ENCODE measurements at places on chromosomes 1 and 21.

- no peak for DNase-seq
Observed at GRCh38 chr1:181659321-181659957, 176.1 kb downstream of the CACNA1E start.

DNA sequence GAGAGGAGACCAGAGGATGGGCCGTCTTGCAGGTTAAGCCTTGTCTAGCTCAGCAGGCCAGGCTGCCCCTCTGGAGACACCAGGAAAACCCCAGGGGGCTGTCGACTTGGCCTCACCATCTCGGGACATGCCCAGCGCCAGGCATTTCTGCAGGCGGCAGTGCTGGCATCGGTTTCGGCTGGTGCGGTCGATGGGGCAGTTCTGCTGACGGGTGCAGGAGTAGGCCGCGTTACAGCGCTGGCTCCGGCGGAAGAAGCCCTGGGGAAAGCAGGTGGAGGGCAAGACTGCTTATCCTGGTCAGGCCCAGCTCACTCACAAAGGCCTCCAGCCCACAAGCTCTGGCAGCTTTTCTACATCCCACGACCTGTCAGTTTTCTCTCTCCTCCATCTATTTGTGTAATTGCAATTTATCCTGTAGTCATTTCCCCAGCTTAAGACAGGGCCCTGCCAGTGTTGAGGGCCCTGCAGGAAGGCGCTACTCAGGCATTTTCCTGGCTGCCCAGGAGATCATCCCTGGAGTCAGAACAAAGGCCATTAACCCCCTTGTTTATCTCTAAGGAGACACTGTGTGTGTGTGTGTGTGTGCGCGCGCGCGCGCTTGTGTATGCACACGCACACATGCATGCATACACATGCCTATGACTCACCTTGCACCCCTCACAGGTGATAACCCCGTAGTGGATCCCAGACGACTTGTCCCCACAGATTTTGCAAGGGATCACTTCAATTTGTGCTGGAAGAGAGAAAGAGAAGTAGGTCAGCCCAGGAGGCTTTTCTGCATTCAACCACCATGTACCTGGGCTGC lies 11.5 kb upstream of the LINGO4 start:
- no peak for DNase-seq

GRCh38 chr1:220407191-220407590 lies 120.7 kb upstream of the MARK1 start:
- DNase-seq = no peak

DNA sequence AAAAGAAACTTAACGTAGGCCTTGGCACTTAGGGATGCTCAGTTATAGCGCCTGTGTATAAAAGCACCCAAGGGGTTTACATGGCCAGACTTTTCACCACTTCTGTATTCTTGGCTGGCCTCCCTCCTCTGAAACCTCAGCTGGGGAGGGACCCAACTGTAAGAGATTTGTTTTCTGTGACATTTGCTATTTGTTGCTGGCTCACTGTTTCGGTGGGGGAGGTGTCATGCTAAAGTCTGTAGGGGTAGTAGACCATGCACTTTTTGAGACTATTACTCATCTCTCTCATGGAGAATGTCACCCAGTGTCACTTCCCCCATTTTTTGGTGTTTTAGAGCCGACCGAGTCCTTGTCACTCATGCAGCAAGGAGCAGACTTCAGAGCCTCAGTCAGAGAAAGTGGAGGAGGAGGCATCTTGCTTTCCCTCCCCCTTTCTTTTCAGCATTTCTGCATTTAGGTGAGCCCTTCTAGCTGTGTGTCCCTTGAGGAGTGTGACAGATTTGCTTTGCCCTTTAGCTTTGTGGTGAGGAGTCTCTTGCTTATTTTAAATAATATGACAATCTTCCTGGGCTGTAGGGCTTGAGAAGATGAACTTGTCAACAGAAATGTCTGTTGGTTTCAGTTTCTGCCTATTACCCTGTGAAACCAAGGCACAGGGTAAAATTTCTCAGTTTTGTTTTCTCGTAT lies 160.1 kb downstream of the FASLG start:
- no peak for DNase-seq

GRCh38 chr1:7018826-7019225 lies 233.6 kb downstream of the CAMTA1 start:
- DNase-seq = no peak

GRCh38 chr1:52602856-52603600 lies 857 bp downstream of the GPX7 start:
- no peak for DNase-seq

GRCh38 chr1:214494706-214495105 lies 56.7 kb downstream of the PTPN14 start:
- DNase-seq = no peak

GRCh38 chr1:164703463-164703862 lies 144.5 kb downstream of the PBX1 start:
- no peak for DNase-seq

- DNase-seq = no peak
Observed at GRCh38 chr1:55854911-55855310, 639.7 kb upstream of the USP24 start.

GRCh38 chr1:155900161-155900560 lies 11.0 kb downstream of the RIT1 start:
- no peak for DNase-seq

DNA sequence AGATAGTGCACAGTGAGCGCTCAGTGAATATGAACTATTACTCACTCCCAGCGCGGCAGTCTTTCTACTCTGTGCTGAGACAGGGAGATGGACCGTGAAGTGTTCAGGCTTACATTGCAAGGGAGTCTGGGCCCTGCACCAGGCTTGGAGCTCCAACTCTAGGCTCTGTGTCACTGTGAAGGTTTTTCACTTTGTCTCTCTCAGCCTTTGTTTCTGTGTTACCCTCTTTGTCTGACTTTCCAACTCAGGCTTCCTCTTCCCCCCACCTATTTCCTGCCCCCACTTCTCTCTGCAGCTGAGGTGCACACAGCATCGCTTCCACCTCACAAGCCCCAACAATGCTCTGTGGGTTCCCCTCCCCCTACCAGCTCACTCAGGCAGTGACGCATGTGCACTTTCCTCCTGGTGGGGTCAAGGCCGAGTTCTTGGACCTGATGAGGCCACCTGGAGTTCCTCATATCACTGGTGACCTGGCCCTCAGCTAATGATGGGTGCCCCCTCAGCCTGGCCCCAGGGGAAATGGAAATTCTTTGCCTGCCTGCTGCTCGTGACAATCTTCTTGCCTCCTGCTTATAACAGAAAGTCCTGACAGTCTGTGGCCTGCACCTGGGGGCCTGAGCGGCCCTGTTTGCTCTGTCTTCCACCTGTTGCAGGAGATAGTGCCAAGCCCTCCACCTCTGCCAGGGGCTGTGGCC lies 1.1 kb upstream of the LCK start:
- no peak for DNase-seq

- DNase-seq = no peak
Observed at GRCh38 chr1:70675737-70676156, 264.7 kb downstream of the CTH start.

DNA sequence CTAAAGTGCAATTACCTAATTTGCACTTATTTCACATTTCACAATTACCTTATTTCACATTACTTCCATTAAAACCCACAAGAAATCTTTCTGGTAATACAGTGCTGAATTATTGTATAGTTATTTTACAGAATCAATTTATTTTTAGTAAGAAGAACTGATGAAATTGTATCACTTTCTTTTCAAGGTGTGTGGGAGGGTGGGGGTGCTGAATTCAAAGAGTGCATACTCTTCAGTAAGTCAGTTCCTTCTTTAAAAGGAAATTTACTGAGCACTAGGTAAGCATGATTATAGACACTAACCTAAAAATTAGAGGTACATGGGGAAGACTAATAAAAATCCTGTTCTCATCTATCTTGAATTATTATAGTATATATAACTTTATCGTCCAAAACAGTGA lies 731.6 kb upstream of the ADGRL4 start:
- DNase-seq = no peak

- no peak for DNase-seq
Observed at GRCh38 chr1:100239961-100240360, 9.7 kb downstream of the DBT start.

DNA sequence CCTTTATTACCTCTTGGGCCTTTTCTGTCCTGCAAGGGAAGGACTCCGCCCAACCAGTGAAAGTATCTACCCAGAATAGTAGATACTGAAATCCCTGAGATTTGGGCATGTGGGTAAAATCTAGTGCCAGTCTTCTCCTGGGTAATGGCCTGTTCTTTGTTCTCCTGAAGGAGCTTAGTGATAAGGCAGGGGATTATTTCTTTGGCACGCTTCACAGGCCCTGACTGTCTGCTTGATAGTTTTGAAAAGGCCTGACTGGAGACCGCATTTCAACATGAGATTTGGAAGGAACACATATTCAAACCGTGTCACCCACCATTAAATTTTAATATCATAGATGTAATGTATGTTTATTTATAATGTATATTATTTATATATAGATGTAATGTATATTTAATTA lies 48.9 kb downstream of the RASAL2 start:
- DNase-seq = no peak

- no peak for DNase-seq
Observed at GRCh38 chr1:159669338-159669737, 45.1 kb downstream of the CRP start.

DNA sequence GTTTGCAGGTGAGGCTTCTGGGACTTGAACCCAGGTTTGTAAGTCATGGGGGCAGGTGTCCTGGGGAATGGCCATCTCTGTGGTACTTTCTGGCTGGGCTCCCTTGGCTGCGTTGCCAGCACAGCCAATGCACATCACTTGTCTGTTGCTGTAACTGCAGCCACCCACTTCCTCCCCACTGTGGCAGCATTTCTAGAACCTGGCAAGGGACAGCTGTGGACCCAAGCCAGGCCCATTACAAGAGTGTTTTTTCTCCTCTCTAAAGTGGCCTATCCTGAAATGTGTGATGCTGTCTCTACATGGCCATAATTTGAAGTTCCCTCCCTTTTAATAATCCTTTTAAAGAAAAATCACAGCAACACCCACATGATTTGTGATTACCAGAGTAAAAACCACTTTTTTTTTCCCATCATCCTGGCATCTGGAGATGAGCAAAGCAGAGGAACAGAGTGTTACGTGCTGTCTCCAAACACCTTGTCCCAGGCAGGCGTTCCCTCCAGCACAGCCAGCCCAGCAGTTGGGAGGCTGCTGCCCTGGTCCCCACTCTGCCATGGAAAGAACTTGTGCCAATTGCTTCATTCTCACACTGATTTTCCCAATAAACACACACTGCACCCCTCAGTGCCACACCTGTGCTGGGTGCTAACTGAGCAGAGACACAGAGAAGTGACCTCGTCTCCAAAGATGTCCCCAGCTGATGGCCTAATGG lies 360.6 kb upstream of the USP24 start:
- DNase-seq = no peak

GRCh38 chr1:199743227-199743626 lies 284.3 kb upstream of the NR5A2 start:
- DNase-seq = no peak

DNA sequence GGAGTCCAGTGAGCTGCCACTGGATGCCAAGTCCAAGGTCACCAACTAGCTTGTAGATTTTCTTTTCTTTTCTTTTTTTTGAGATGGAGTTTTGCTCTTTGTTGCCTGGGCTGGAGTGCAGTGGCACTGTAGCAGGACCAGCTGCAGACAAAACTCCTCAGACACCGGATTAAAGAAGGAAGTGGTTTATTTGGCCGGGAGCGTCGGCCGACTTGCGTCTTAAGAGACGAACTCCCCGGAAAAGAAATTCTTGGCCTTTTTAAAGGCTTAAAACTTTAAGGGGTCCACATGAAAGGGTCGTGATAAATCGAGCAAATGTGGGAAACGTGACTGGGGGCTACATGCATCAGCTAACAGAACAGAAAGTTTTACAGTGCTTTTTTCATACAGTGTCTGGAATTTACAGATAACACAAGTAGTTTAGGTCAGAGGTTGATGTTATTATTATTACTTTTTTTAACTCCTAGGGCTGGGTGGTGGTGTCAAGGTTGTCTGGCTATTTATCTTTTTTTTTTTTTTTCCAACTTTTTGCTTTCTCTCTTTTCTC lies 36.4 kb upstream of the CFAP126 start:
- DNase-seq = no peak

GRCh38 chr1:227558732-227559262 lies 4.6 kb upstream of the ZNF678 start:
- DNase-seq = no peak

DNA sequence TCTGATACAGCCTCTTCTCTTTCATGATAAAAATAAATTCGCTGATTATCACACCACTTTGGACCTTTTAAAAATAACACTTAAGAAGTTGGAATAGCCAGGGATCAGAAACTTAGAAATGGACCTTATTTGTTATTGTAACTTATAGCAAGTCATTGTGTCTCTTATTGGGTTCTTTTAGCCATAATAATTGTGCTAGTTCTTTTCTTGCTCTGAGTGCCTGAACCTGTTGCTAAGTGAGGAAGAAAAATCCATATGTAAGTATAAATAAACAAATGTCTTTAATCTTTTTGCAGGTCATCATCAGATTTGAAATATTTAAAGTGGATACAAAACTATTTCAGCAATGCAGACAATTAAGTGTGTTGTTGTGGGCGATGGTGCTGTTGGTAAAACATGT lies 25.6 kb downstream of the CDC42 start:
- DNase-seq = no peak

GRCh38 chr1:169309178-169310166 lies 58.1 kb downstream of the NME7 start:
- DNase-seq = no peak

DNA sequence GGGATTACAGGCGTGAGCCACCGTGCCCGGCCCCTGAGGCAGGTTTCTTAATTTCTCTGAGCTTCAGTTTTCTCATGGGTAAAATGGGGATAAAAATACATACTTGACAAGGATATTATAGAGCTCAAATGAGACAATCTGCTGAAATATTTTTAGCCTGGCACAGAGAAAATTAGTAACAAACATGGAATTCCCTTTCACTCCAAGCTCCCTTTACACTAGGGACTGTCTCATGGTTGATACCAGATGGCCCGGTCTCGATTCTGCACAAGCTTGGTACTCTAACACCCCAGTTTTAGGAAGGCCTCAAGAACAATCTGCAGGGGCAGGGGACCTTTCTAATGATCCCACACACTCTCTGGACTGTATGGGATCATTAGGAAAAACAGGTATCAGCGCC lies 671.7 kb downstream of the SMYD3 start:
- DNase-seq = no peak

- DNase-seq = no peak
Observed at GRCh38 chr21:45098867-45099266, 24.5 kb downstream of the ADARB1 start.

DNA sequence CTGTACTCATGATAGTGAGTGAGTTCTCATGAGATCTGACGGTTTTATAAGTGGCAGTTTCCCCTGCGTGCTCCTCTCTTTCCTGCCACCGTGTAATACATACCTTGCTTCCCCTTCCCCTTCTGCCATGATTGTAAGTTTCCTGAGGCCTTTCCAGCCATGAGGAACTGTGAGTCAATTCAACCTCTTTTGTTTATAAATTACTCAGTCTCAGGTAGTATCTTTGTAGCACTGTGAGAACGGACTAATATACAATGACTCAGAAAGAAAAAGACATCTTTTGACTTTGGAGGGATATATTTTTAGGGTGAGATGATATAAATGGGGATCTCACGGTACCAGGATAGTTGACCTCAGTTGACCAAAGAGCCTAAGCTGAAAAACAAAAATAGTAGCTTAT lies 74.7 kb upstream of the BACH1 start:
- no peak for DNase-seq
